ENCODE measurements at places on chromosomes 13 and 19.

DNA sequence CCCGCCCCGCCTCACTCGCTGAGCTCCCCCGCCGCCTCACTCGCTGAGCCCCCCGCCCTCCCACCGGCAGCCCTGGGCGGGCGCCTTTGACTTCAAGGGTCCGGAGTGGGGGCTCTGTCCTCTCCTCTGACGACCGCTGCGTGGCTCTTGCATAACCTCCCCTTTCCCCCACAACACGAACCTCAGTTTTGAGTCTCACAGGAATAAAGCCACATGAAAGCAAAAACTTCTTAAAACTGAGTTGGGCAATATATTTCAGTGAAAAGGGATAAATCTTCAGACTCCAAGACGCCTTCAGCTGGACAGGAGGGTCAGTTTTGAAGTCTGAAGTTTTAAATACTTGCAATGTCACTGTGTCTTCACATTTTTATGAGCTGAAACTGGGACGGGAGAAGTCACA, 70.6 kb upstream of the C13orf46 start:
- DNase-seq = no peak

DNA sequence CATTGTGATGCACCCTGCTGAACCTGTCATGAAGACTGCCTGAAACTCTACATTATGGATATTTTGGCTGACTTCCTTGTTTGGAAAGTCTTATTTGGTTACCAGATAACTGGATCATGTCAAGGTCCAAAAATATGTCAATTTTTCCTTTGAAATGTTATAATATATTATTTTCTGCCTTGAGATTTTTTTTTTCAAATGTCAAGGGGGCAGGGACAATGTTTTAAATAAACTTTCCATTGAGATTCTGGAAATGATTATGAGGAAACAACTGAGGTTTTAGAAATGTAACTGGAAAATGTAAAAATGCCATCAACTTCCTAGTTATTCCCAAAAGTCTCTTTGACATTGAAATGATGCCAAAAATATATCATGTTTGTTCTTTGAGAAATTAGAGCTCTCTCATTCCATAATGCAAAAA, 117.0 kb downstream of the RFC3 start:
- no peak for DNase-seq

- DNase-seq = no peak
Observed at GRCh38 chr13:85347251-85347650, 452.0 kb downstream of the SLITRK6 start.

DNA sequence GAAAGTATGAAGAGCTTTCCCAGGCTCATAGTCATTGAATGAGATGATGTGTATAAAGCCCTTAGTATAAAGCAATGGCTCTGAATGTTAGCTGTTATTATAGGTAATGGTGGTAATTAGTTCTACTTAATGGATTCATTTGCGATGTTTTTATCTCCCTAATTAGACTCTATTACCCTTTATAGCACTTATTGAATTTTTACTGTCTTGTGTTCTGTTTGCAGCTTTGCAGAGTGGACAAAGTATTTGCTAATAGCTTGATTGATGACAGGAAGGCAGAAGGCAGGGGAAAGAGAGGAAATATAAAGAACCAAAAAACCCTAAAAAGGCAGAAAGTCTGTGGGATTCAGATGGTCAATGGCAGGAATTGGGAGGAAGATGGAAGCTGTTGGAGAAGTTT, 524.4 kb upstream of the SPRY2 start:
- DNase-seq = no peak

DNA sequence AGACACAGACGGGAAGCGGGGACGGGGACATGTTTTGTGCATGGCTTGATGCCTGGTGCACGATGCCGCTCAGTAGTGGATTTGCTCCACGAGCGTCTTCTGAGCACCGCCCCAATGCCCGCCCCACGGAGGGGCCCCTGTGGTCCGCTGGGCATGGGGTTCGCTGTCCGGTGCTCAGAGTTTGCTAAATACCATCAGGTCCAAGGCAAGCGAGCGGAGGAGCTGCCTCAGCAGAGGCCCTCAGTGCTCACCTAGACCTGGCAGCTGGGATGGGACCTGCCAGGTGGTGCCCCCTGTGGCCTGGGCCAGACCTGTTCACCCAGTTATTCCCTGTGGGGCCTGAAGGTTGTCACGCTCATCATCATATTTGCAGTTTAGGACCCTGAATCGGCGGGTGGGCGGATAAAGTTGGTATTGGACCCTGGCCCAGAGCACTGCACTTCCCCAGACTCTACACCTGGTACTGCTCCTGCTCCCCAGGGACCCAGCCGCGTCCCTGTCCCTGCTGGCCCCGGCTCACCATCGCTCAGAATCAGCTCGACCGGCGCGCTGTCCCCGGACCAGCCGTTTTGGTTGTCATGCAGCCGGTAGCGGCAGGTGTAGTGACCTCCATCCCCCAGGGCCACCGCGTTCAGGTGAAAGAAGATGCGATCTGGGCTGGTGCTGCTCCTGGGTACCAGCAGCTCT, 2.3 kb downstream of the A1BG start:
- DNase-seq = no peak

DNA sequence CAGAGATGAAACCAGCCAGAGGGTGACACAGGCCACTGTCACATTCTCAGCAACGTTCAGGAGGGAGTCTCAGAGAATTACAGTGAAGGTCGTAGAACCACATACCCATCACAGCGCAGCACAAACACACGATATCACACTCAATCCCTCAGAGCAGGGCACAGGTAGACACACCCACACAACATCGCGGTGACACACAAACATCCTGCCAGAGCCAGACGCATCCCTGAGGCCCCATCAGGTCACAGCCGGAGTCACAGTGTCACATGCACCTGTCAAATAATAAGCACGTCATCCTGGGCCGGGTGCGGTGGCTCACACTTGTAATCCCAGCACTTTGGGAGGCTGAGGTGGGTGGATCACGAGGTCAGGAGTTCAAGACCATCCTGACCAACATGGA, 17.5 kb downstream of the ELAVL3 start:
- no peak for DNase-seq

- no peak for DNase-seq
Observed at GRCh38 chr19:15303105-15303780, 29.1 kb downstream of the BRD4 start.

GRCh38 chr19:41691268-41691970, 3.3 kb upstream of the CEACAM7 start:
- DNase-seq = no peak

DNA sequence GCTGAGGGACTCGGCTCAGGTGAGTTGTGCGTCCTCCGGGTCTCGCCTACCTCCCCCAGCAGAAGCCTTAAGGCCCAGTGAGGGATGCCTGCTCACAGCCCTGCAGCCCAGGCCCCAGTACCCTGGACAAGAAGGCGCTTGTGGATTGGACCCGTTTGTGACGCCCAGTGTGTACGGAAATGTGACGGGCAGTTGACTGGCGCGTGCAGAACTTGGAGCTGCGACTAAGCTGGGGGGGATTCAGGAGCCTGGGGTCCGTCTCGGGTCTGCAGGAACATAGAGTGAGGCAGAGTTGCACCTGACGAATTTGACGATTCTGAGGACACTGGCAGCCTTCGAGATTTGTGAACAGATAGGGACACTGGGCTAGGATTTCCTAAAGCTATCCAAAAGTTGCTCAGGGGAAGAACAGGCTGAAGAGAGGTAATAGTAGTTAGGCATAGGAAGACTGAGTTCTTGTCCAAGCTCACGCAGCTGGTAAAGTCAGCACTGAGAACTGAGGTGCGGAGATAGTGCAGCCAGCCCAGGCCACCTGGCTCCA, 519 bp downstream of the ZNF551 start:
- DNase-seq = no peak

GRCh38 chr13:106498571-106498970, 36.9 kb downstream of the EFNB2 start:
- DNase-seq = no peak

DNA sequence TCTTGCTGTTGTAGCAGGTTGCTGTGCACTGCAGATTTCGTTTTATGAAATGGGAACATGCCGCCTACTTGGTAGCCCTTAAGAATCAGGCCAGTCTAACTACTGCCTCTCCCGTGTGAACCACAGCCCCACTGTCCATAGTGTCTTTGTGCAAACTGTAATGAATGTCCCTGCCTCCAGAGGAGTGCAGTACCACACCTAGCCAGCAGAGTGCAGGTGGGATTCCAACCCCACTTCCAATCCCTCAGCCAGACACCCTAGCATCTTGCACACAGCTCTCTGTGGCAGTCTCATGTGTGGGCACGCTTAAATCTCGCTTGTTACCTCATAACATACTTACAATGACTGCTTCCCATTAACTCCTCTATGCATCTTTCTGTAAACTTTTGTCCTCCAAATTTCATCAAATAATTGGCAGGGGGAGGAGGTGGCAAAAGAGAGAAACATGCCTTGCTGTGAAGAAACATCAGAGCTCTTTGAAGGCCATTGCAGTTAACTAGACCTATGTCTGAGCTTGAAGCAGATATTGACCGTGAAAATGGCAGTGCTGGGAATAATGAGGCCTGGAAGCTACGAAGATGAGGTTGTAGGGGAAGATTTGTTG, 47.2 kb downstream of the ZAR1L start:
- DNase-seq = peak; percentile 43

- no peak for DNase-seq
Observed at GRCh38 chr19:10155839-10156238, 36.1 kb upstream of the EIF3G start.

DNA sequence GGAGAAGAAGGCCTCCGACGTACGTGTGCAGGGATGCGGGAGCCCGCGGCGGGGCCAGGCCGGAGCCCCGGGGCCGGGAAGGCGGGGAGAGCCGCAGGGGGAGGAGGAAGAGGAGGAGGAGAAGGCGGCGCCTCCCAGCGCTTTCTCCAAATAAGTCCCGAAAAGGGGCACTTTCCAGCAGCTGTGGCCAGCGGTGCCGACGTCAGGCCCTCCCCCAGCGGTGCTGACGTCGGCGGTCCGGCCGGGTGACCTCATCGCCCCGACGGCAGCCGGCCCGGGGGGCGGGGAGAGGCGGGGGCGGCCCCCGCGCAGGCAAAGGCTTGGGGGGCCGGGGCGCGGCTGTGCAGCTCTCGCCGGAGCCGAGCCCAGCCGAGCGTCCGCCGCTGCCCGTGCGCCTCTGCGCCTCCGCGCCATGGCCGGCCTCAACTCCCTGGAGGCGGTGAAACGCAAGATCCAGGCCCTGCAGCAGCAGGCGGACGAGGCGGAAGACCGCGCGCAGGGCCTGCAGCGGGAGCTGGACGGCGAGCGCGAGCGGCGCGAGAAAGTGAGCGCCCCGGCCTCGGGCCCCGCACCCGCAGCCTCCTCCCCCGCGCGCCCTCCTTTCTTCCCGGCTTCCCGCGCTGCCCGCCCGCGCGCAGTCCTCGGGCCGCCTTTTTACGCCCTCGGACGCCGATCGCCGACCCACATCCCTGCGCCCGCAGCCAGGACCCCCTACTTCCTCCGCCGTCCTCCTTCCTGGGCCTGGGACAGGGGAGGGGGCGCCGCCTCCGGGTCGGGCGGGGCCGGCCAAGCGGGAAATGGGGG, at the start of gene TPM4:
TPM4 (plus strand) TSS at position 342 of the 804 bp plus-strand sequence; CDS start at position 413, 71 bp downstream.
- DNase-seq = peak; percentile 72

DNA sequence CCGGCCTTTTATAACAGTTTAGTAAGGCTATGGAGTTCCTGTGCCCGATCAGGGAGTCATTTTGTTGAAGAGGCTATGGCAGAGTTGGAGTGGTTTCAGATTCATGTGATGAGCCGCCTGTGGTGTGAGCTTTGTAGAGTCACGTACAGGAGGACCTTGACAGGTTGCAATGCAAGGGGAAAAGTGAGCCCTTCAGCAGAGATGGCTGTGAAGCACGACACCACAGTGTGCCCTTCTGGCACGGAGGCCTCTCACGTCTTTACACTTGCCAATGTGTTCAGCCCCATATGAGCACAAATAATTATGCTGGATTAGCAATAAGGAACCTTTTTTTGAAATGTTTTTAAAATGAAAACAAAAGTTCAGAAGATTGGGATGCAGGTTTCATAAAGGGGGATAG, 499.8 kb downstream of the LIG4 start:
- DNase-seq = no peak

- no peak for DNase-seq
Observed at GRCh38 chr13:49561062-49561410, 24.3 kb downstream of the RCBTB1 start.

GRCh38 chr13:59834801-59835200, 328.9 kb downstream of the DIAPH3 start:
- DNase-seq = no peak

DNA sequence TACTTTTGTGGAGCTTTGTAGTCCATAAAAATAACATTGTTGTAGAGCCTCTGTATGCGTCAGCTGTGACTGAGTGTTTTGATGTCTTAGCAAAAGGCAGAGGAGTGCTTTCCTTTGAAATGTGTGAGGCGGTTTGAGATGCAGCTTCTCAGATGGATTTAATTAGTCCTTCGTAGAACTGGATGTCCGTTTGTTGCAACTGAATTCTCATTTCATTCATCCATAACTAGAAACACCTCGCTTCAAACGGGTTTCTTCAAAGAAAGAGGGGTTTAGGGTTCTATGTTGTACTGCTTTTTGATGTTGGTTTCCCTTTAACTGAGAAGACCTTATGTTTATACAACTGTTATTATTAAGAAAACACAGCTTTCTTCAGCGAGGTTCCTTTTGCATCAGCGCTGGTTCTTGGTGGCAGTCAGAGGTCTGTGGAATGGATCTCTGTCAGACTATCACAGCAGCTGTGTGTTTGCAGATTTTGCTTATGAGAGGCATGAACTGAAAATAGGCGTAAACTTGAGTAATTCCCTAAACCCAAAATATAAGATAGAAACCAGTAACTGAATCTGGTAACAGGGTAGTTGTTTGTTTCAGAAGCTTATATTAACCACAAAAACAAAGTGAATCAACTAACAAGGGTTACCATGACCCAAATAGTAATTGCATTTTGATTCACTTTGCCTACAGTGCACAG, 194.4 kb downstream of the GGACT start:
- no peak for DNase-seq

DNA sequence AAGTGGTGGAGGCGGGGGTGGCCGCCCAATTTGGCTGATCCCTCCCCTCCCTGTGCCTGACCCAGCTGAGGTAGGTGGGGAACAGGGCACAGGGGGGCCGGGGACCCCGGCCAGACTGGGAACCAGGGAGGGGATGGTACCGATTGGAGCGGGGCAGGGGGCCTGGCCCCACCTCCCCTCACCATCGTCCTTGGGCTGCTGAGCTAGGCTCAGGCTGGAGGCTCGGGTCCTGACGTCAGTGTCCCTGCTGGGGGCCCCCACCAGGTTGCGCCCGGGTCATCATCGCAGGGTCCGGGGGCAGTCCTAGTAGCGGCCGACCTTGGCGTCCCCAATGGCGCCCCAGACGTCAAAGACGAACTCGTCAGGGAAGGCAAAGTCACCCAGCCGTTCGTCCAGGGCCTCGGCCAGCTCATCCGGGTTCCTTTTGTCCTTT, 3.0 kb upstream of the PTGER1 start:
- DNase-seq = no peak

- DNase-seq = no peak
Observed at GRCh38 chr19:24004166-24004565, 82.8 kb upstream of the ZNF254 start.

DNA sequence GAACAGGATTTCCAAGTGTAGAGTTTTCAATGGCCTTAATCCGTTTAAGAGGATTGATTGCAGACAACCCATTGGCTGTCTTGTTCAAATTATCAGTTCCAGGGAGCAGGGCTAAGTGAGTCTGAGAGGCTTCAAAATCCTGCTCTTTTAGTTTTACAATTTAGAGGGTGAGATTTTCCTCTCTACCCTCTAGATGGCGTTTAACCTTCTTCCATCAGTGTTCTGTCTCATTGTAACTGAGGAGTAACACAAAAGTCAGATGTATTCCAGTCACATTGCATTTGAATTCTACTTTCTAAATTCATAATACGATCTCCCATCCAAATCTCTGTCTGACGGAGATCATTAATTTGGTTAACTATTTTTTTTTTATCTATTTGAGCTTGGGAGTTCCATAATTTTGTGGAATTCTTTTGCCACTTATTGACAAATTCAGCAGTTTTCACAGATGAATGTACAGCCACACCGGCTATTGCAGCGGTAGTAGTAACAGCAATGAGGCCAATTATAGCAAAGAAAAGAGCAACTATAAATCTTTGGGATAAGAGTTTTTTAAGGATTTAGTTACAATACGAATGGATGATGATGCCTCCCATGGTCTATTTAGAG, 7.8 kb upstream of the C19orf84 start:
- DNase-seq = no peak

All from stimulated activated CD4-positive, alpha-beta T cell treated with anti-CD3 and anti-CD28 coated beads, Interleukin-15, amount 100 ng/mL, for 1 hour (primary cell).